ENCODE measurements at places on chromosomes 16 and 17.

- no peak for DNase-seq
These were observed 709.1 kb downstream of the CDH11 start for GRCh38 chr16:64412578-64413280.

DNA sequence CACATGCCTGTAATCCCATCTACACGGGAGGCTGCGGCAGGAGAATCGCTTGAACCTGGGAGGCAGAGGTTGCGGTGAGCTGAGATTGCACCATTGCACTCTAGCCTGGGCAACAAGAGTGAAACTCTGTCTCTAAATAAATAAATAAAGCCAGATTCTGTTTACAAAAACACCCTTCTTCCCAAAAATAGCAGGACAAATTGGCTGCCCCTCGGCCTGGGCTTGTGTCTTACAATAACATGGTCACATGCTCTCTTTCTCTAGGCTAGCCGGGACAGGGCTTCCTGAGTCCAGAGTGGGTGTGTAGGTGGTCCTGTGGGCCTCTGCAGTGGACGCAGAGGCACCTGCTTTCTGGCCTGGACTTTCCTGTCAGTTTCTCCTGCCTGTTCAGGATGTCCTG, 3.2 kb upstream of the EDC4 start:
- DNase-seq, result no peak

- no peak for DNase-seq
These were observed 6.6 kb downstream of the ZDHHC7 start for GRCh38 chr16:85004587-85005205.

DNA sequence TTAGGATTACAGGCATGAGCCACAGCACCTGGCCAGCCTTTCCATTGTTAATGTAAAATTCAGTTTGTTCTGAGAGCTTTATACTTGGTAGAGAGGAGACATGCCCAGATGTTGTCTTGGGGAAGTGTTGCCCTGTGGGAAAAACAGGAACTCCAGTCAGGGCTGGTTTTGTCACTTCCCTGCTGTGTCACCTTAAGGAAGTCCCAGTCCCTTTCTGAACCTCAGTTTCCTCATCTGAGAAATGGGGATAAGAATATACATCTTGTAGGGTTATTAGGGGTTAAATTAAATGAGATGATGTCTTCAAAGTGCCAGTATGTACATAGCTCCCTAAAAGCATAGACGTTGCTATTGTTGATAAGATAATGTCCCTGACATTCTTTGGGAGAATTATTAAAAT, 25.3 kb downstream of the CLEC16A start:
- no peak for DNase-seq

DNA sequence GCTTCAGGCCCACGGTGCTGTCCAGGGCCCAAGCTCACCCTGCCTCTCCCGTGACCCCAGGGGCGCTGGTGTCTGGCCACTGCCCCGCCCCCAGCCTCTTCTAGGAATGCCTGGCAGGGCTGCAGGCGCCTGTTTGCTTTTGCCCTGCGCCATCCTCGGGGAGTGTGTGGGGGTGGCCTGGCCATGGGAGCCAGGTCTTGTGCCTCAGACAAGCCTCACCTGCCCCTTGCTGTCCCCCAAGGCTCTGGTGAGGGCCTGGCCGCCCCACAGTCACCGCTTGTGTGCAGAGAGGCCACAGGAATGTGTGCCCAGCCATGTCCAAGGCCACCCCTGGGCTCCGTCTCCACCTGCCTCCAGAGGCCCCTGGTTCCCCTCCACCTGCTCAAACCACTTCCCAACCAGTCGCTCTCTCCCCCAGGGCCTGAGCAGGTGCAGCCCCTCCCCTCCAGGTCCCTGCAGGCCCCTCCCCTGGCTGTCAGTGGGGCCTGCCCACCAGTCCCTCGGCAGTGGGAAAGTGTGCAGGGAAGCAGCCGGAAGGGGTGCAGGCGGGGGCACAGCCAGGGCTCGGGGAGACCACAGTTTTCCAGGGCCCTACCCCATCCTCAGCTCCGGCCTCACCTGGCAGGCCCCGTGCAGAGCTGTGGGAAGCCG, 841 bp upstream of the IGFALS start:
- DNase-seq, result no peak

- DNase-seq, result no peak
These were observed 17.2 kb downstream of the NT5M start for GRCh38 chr17:17320188-17320910.

DNA sequence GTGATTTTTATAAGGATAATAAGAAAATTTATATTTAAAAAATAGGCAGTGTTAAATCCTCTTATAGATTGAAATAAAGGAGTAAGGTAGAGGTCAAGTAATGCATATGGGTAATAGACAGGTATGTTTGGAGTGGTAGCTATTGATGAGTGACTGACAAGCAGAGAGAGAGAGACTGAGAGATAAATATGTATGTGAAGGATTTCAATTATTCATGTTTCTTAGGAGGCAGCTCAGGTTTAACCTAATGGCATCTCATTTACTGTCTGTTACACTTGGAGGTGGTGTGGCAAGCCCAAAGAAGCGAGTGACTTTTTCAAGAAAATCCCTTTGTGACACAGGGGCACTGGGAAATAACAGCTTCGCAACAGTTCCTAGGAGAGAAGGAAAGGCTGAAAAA, 120.2 kb downstream of the KIF2B start:
- DNase-seq, result no peak

- DNase-seq, result no peak
These were observed 4.7 kb upstream of the NEUROD2 start for GRCh38 chr17:39612291-39612894.

GRCh38 chr16:82138478-82139285, 31.3 kb downstream of the MPHOSPH6 start:
- DNase-seq, result no peak

GRCh38 chr17:3800362-3801271, at the start of gene ITGAE:
Gene ITGAE (minus strand): TSS chr17:3801188. CDS start chr17:3801144, 44 bp downstream.
- DNase-seq, result no peak

DNA sequence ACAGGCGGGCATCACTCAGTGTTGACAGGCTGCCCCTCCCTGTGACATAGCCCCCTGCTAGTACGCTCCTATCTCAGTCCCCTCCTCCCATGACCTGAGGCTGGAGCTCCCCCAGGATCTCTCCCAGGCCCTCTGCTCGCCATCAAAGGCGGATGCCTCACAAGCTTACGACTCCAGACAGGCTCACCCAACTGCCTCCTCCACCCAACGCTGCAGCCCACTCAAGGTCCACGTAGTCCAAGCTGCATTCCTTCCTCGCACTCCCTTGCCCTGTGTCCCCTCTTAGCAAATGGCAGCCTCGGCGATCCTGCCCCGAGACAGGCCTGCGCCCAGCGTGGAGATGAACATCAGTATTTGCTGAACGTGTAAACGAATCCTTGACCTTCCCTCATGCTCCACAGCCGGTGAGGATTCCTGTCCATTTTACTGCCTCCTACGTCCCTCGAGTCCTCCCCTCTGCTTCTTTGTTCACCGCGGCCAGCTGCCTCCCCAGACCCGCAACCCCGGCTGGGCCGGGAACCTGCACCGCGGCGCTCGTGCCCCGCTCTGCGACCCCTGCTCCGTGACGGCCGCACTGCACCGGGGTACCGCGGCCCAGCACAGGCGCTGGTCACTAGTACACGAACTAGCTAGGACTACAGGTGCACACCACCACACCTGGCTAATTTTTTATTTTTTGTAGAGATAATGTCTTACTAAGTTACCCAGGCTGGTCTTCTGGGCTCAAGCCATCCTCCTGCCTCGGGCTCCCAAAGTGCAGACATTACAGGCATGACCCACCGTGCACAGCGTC, 838 bp upstream of the TMEM97 start:
- no peak for DNase-seq

DNA sequence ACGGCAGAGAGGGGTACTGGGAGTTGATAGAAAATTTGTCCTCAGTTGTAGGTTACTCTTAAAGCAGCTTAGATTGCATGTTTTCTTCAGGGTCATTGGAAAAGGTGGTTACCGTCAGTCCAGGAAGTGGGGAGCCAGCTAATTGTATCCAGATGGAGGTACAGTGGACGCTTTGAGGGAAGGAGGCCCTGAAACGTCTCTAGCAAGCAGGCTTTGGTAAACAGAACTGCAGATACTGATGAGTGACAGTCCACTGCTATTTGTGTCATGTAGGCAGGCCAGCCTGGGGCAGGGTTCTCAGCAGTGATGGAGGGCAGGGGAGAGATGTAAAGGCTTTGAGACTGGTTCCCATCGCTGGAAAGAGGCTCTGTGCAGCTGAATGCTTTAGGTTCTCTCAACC, 30.2 kb upstream of the ST6GALNAC1 start:
- DNase-seq, result no peak

DNA sequence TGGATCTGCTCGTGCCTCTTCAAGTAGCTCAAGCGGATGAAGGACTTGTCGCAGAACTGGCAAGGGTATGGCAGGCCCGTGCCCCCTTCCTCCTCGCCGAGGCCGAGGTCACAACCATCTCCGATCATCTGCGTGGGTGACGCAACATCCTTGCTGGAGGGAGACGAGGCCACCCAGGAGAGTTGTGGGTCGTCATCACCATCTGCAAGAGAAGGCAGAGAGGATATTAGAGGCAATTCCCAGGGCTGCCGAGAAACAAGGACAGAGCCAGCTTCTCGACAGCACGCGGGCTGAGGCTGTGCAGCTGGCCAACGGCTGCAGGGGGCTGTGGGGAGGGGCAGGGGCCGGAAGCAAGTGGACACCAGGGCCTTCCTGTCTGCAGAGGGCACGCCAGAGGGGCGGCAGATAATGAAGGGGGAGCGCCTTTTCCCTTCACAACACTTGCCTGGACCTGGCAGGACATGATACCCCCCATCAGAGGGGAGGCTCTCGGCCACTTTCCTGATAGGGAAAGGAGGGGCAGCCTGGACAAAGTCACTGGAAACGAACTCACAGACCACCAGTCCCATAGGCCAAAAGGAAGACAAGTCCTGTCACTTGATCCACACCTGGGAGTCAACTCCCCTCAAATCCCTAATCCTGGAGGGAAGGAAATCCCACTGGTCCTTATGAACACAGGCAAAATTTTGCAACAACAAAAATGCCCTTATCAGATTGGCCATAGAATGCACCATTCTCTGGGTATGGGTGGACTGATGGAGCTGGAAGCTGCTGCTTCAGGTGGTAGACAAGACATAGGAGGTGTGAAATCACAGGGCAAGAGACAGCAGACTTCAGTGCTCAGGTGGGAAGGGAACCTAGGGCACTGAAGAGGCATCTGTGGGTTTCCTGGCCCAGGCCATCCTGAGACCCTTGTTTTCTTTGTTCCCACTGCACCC, 217.0 kb downstream of the ZNF423 start:
- no peak for DNase-seq

GRCh38 chr16:11700264-11701029, 32.2 kb downstream of the SNN start:
- DNase-seq, result no peak

DNA sequence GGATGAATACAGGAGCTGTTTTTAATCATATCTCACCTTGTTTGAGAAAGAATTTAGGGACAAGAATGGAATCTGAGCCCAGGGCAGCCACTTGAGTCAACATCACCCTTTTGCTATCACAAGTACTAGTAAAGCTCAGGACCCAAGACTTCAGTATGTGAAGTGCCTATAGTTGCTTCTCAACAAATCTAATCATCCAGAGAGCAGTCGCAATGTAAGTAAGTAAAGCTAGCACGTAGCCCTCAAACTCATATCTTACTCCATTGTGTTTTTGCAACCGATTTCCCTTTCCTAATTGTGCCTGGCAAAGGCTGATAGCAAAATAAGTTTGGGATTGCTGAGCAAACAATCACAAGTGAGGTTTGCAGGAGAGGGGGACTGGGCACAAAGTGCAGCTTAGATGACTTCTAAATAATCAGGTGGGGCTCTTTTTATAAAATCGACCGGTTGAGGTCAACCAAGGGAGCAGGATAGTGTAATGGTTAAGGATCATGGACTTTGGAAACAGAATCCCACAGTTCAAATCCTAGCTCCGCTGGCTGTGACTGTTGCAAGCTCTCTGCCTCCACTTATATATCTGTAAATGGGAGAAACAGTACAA, 13.0 kb downstream of the TOB1 start:
- no peak for DNase-seq

GRCh38 chr16:18983565-18984434, at the start of gene TMC7:
Gene TMC7 (plus strand): TSS chr16:18983934. CDS start chr16:18984064, 130 bp downstream.
- peak; percentile 94 for DNase-seq

DNA sequence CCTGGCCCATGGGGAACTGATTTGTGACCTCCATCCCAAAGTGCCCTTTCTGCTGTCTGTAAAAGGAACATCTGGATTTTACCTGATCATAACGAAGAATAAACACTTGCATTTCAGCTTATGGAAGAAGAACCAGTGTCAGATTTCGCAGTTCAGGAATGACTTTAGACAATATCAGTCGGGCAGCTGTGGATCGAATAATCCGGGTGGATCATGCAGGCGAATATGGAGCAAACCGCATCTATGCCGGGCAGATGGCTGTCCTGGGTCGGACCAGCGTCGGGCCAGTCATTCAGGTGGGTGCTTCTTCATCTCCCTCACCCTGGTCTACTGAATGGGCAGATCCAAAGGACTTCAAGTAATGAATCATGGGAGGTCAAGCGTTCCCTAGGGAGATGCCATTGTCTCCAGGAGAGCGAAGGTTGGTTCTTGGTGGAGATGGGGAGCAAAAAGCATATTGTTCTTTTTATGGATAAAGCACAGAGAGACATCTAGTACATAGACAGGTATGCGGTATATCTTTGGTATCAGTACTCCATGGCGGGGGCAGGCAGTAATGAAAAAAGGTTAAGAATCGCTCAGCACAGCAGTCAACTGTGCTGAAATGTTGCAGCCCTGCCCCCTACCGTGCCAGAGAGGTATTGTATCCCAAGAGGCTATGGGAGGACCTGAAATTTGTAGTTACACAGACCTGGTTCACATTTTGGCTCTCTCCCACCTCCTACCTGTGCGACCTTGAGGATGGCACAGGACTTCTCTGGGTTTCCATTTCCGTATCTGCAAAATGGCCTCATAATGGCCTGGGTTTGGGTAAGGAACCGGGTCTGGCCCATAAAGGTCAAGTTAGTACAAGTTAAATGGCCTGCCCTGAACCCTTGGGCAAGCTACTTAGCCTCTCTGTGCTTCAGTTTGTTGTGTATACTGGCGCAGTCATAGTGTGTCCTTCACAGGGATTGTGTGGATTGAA, 4.7 kb downstream of the COQ7 start:
- peak; percentile 52 for DNase-seq

GRCh38 chr16:88331989-88332920, 50.5 kb upstream of the ZNF469 start:
- no peak for DNase-seq

- no peak for DNase-seq
These were observed 98.8 kb downstream of the SYCE1L start for GRCh38 chr16:77297996-77298395.

GRCh38 chr16:85353839-85354685, 241.8 kb upstream of the CIBAR2 start:
- no peak for DNase-seq

- DNase-seq, result no peak
These were observed 23.6 kb downstream of the SCPEP1 start for GRCh38 chr17:57001541-57001940.

All from posterior cingulate gyrus (tissue), 11 donors.